Esophagus mucosa (tissue), 1 donor: ENCODE measurements at places on chromosomes 1 and 21. TPM values are rescaled to one million over a fixed set of nuclear protein-coding genes. Genes with fewer than 3 reads are reported as not detected.

The LHX8 gene
- not detected for total RNA-seq

The TNFRSF9 gene
- 0.16 TPM for total RNA-seq

The OR6N1 gene
- not detected for total RNA-seq

The LCE3A gene
- not detected for total RNA-seq

- ATAC-seq: peak; percentile 42
Observed at GRCh38 chr1:6612641-6613360, 730 bp upstream of the PHF13 start.

DNA sequence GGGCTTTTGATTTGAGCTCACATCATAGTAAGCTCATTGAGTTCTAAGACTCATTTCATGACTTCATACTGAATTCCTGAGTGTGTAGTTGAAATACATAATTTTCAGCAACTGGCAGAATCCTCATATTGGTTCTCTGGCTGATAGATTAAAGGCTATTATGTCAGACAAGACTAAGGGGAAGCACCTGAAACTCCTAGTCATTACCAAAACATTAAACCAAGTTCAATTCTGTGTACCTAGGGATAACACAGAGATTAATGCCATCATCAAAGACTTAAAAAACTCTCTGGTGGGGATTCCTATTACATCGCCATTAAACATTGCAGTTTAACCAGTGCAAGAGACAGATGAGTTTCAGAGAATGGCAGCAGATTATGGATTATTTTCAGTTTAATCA lies 339.1 kb downstream of the PTPRC start:
- ATAC-seq: no peak
